ENCODE measurements at places on chromosomes 11 and 22.

DNA sequence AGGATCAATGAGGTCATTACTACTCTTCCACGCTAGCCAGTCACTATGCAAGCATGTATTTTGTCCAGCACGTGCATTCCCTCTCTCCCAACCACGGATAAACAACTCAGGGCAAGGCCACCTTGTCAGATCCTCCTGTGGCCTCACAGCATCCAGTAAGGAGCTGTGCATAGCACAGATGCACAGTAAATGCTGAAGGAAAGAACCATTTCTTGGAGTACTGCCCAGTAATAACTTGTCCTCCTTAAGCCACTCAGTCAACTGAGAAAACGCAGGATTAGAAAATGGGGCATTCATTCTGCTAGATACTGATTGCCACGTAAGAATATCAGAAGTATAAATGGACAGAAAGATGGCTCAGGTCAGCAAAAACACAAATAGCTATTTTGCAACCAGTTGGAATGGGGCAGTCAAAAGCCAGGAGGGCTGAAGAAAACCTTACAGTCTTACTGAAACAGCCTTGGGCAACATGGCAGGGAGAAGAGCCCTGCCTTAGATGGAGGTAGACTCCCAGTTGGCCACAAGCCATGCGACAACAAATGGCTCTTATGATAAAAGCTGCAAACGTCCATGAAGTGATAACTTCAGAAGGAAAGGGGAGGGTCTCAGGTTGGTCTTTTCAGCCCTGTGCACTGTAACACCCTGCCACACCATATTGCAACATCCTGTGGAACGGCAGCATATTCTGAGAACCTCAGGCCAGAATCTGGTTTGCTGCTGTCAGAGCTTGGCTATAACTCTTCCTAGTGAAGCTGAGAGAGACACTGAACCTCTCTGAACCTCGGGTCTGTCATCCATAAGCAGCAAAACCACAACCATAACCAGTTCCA, 23.0 kb downstream of the PC start:
- DNase-seq, result no peak

DNA sequence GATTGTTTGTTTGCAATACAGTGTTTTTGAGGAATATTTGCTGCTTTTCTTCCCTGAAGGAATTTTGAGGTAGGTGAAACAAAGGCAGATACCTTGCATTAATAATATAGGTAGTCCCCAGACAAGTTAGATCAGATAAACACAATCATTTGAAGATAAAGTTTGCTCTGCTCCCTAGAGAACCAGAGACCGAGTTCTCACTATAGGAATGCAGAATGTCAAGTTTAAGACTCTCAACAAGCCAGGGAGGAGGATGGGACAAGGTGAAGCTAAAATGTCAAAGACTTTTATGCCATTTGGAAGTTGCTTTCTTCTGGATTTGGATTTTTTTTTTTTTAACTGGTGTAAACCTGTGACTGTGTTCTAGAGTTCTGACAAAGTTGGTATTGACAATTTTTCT, 364.7 kb downstream of the TTC28 start:
- DNase-seq, result no peak

DNA sequence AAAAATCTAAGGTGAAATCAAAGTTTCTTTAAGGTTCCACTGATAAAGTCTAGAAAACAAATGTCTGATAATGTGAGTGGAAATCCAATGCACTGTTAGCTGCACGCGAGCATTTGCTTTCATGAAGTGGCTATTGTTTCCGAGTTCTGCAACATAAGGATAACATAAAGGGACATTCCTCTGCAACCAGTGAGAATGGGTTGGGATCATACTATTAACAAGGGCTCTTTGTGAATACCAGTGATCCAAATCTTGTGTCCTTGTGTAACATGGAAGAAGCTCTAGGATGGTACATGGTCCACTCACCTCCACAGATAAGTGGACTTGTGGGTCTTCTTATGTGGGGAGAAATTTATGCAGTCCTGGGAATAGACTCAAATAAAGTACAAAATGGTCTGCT, 24.6 kb downstream of the APIP start:
- no peak for DNase-seq

DNA sequence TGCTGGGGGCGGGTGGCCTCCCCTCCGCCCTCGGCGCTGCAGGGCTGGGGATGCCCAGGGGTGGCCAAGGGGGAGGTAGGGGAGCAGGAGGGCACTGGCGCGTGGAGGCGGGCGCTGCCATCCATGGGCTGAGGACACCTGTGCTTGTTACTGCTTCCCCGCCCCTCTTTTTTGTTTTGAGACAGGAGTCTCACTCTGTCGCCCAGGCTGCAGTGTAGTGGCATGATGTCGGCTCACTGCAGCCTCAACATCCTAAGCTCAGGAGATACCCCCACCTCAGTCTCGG, 683 bp upstream of the FADS3 start:
- DNase-seq, result no peak

DNA sequence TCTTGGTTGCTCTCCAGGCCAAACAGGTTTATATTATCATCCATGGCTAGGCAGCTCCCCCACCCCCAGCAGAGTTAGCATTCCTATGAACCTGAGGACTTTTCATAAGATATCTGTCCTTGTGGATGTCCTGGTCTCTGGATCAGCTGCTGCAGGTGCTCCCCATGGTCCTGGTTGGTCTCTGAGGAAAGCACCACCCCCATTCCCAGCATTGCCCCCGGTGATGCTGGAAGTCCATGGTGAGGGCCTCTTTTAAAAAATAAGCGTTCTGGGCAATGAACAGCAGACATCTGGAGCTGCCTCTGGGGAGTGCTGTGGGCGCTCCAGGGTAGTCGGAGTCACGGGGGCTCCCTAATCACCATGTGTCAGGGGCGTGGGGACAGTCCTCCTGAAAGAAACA, 26.6 kb downstream of the DKK3 start:
- no peak for DNase-seq

Data from SIG-M5 (cell line).